Left hindlimb (tissue), 1 donor: ENCODE measurements at places on chromosomes 5 and 9.

DNA sequence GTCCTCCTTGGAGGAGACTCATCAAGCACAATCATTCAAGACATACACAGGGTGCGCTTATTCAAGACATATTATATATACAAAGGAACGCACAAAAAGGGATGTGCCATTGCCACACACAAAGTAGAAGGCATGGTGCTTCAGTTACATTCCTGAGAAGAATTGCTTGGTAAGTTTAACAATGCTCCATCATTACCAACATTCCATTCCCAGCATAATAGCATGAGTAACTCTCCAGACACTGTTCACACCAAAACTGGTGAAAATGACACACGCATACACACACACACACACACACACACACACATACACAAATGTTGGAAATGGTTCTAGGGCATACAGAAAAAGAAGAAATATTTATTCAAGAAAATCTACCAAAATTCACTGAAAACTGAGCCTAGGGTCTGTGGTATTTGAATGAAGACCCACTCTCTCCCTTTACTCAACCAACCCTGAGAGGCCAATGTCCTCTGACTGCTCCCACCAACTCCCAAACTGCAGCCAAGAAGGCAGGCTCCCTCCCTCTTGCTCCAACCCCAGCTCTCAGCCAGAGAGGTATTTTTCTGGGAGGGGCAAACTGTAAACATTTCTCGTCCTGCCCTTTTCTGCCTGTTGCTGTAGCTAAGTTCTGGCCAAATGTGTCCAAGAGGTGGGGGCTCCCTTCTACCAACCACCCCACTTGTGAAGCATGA, 19.9 kb downstream of the UGT3A1 start:
- DNase-seq, result no peak

DNA sequence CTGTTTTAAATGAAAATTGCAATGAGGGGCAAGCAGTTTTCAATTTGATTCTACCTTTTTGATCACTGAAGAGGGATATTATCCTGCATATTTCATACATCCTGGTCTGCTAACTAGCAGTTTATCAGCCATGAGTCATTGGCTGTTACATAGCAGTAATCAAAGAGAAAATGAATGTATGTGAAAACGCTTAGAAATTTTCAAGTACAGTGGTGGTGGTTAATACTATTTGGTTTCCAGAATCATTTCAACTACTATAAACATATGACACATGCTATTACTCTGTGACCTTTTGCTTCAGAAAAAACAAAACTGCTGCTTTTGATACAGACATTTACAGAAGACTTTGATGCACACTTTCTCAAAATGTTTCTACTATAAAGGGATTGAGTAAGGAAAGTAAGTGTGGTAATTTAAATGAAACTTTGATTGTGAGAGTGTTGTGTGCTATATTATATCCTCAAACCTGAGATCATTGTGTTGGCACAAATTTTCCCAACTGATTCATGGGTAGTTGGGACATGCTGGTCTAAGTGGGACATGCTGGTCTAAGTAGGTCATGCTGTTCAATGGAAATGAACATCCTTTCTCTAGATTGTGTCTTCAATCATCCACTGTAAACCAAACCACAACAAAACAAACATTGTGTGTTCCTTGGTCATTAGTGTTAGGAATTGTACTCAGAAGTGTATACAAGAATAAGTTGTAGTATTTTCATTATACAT, 5.1 kb downstream of the RNF14 start:
- no peak for DNase-seq

GRCh38 chr5:83632874-83633273, 87.8 kb downstream of the HAPLN1 start:
- DNase-seq, result no peak

DNA sequence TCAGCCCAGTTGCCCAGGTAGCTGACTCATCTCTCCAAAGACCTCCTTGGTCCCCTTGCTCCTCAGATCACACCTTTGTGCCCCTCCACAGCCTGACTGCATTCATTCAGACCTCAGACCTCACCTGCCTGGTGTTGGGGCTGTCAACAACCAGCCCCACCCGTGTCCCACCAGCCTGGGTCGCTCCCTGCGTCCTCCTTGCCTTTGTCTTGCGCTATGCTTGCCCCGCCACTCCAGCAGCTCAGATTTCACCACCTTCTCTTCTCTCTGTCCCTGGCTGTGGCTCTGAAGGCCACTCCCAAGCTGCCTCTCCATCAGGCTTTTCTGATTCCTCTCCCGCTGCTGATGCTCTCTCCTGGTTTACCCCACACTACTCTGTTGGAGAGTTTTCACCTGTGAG, 103.5 kb downstream of the MVB12B start:
- DNase-seq, result no peak

- DNase-seq, result no peak
Observed at GRCh38 chr5:139210585-139210984, 12.4 kb upstream of the SIL1 start.

DNA sequence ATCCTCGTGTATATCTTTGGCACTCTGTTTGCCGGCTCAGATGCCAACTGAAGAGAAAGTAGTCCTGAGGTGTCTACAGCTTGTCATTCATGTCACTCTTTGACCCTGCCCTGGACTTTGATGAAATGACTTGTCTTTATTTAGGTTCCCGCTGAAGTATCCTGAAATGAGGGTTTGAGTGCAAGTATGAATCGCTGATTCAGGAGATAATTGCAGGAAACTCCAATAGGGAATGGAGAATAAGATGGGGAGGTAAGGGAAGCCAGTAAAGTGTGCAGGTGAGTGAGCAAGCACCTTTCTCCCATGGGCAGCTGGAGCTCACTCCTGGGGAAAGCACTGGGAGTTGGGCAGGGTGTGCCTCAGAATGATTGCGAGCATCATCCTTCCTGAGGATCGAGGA, 50.3 kb upstream of the ZFR start:
- no peak for DNase-seq

DNA sequence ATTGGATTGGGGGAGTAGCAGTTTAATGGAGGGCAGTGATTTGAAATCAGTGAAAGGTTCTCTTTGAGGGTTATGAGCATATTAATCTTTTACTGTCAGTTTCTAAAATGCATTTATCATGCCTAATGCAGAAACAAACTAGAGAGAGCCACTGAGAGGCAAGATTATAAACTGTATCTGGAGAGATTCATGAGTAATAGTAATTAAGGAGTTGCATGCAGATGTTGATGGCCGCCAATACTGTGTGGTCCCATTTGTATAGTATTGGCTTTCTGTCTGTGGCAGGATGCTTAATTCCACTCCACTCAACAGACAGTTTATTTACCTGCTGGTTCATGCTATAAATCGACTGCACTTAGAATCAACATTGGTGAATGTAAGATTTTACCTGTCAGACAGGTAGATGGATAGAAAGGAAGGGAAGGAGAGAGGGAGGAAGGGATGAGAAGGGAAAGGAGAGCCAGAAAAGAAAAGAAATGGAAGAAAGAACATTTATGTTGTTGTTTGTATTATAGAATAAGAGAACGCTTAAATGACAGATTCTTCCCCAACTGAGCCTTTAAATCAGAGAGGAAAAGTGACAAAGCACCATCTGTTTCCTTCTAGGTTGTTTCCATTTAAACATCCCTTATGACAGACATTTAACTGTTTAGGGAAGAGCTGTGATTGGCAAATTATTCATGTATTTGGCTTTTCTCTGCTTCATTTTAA, 146.5 kb downstream of the PAM start:
- no peak for DNase-seq

GRCh38 chr9:99103054-99103895, 1.6 kb upstream of the TGFBR1 start:
- DNase-seq, result no peak

DNA sequence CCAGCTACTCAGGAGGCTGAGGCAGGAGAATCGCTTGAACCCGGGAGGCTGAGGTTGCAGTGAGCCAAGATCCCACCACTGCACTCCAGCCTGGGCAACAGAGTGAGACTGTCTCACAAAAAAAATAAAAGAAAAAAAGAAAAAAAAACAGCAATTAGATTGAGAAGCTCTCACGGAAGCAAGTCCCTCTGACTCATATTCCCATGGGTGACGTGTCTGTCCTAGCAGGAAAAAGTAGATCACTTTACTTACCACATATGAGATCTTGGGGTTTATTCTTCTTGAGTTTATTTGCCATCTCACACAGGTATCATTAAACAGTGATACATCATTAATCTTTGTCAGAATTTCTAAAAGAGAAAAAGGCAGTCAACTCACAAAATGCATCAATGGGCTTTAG, 62.6 kb downstream of the SUSD1 start:
- DNase-seq, result no peak

GRCh38 chr5:135007305-135007704, 26.7 kb downstream of the PITX1 start:
- DNase-seq, result no peak

- DNase-seq, result no peak
Observed at GRCh38 chr5:175749591-175749990, 91.7 kb downstream of the HRH2 start.
